ENCODE measurements at places on chromosomes 12 and 14. TPM values are rescaled to one million over a fixed set of nuclear protein-coding genes. Genes with fewer than 3 reads are reported as not detected.

The SHMT2 gene
- 25.9 TPM for total RNA-seq

The MYRFL gene
- 0.37 TPM for total RNA-seq

The HOXC9 gene
- total RNA-seq: not detected

The ADGRD1 gene
- total RNA-seq: 73.5 TPM

The BIN2 gene
- 0.57 TPM for total RNA-seq

The SIX6 gene
- not detected for total RNA-seq

The HPD gene
- 0.88 TPM for total RNA-seq

Measured in heart right ventricle (tissue), 16 donors.